ENCODE measurements at places on chromosomes 1 and 21. TPM values are rescaled to one million over a fixed set of nuclear protein-coding genes. Genes with fewer than 3 reads are reported as not detected.

DNA sequence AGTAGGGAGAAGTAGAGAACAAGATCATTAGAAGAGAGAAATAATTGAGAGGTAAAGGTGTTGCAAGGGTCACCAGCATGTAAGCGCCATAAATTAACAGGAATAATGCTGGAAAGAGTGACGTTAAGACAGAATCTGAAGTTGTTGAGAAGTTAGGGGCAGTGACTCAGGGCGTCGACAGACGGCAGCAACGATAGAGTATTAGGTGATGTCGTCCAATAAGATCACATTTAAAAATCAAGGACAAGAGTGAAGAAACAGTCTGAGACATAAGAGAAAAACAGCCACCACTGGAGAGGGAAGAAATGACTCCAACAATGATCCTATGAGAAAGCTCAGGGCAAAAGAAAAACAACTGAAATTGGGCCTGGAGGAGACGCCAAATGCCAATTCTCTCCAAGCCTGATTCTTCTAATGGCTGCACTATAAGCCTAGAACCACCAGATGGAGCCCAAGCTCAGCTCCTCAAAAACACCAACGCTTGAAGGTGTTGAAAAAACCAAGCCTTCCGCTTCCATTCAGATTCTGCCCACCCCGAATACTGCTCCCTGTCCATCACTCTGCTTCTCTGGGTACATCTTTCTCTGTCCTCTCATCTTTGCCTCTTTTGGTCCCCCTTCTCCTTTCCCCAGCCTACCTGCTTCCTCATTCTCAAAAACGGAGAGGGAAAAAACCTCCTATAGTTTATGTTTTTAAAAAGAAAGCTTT lies 70.0 kb downstream of the LUZP1 start:
- peak; percentile 47 for DNase-seq

DNA sequence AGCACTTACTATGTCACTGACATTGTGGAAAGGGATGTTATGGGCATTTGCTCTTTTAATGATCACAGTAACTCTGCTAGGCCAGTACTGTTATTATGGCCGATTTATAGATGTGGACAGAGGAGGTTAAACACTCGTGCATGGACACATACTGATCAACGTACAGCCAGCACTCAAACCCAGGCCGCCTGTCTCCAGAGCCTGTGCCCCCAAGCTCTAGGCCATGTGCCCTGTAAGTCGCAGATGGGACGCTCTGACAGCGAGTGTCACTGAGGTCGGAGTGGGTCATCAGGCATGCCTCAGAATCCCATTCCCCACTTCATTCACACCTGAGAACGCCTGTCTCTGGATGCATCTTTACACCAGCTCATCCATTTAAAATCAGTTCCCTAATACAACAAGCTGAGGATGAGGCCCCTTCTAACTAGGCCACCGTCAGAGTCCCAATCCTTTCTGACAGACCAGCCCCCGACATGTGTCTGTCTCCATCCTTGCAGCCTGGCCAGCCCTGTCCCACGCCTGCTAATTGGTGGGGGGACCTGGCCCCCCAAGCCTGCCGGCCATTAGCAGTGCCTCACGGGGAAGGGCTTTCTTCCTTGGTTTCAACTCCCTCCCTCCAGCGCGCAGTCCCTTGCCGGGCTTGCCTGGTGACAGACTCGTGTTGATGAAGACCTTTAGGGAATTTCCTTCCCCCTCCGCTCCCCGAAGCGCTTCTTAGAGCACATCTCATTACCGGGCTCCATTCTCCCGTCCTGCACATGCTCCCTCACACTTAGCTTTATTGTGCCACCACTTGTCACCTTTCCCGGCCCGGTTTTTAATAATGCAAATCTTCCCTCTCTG lies 436.8 kb downstream of the KIF26B start:
- DNase-seq, result no peak

DNA sequence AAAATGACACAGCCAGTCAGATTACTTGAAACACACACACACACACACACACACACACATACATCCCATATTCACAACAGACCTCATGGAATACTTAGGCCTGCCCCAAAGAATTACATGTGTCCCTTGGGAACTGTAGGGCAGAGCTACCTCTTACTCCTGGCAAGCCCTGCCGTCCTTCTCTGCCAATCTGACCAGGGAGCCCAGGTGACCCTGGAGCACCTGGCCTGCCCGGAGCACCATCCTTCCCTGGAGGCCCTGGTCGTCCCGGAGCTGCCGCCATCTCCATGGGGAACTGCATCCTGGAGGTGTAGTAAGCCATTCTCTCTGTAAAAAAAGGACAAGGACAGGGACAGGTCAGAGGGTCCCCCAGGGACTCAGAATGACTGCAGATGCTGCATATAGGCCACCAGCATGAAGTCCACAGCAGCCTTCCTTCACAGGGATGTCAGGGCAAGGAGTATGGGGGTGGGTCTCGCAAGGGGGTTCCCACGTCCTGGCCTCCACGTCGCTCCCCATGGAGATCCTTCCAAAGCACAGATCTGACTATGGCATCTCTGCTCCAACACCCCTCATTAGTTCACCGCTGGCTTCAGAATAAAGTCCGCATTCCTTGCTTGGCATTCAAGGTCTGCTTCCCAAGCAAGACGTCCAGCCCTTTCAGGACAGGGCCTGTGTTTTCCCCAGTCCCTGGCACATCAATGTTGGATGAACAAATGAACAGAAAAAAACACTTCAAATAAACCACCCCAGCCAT lies 9.2 kb upstream of the PEF1 start:
- no peak for DNase-seq

- DNase-seq, result no peak
Observed at GRCh38 chr1:89980605-89981004, 14.3 kb upstream of the ZNF326 start.

- DNase-seq, result no peak
Observed at GRCh38 chr1:173453982-173454381, 23.2 kb upstream of the PRDX6 start.

The DCDC2B gene
- not detected for total RNA-seq

The LAMC2 gene
- 105 TPM for total RNA-seq

The NBPF6 gene
- 0.94 TPM for total RNA-seq

DNA sequence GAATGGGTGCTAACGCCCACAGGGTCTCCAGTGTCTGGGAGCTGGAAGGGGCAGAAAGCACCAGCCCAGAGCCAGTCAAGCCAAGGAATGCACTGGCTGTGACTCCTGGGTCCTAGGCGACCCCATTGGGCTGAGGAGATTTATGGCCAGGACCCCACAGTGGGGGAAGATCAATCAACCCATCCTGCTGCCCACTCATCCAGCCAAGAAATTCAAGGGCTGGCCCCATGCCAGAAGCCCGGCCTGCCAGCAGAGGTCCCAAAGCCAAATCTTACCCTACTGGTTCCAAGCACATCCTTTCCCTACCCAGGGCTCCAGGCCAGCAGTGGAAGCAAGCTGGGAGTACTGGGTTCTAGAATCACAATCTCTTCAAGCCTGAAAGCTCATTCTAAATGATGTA lies 6.8 kb upstream of the PDZK1IP1 start:
- no peak for DNase-seq

The NPL gene
- 3.0 TPM for total RNA-seq

- no peak for DNase-seq
Observed at GRCh38 chr21:35342440-35342839, 293.3 kb upstream of the RUNX1 start.

DNA sequence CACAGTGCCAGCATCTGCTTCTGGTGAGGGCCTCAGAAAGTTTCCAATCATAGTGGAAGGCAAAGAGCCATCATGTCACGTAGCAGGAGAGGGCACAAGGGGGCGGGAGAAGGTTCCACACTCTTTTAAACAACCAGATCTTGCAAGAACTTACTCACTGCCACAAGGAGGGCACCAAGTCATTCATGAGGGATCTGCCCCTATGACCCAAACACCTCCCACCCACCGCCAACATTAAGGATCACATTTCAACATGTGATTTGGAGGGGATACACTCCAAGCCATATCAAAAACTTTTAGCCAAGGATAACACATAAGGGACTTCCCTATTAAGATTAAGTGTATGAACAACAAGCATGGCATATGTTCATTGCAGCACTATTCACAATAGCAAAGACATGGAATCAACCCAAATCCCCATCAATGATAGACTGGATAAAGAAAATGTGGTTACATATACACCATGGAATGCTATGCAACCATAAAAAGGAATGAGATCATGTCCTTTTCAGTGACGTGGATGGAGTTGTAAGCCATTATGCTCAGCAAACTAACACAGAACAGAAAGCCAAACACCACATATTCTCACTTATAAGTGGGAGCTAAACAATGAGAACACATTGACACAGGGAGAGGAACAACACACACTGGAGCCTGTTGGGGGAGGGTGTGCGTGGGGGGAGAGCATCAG lies 19.9 kb upstream of the SLC35F3 start:
- DNase-seq, result no peak

The ADAMTS1 gene
- 0.26 TPM for total RNA-seq

The DCLRE1B gene
- 10.1 TPM for total RNA-seq

The ZP4 gene
- total RNA-seq, result not detected

DNA sequence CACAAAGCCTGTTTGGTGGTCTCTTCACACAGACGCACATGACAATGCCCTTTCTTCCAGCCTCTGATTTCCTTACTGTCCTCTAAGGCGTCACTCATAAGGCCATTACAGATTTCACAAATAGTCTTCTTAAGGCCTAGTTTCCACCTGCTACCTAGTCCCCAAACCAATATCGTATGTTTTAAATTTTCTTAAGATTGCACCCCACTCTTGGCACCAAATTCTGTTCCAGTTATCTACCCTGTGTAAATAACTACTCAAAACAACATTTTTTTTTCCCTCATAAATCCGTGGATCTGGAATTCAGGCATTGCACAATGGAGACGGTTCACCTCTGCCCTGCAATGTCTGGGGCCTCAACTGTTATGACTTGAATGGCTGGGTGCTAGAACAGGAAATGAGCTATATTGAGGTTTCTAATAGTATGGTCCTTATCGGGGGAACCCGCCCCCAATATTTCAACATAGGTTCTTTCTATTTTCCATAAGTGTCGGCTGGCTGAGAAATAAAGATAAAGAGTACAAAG lies 36.9 kb upstream of the SERTAD4 start:
- DNase-seq, result no peak

DNA sequence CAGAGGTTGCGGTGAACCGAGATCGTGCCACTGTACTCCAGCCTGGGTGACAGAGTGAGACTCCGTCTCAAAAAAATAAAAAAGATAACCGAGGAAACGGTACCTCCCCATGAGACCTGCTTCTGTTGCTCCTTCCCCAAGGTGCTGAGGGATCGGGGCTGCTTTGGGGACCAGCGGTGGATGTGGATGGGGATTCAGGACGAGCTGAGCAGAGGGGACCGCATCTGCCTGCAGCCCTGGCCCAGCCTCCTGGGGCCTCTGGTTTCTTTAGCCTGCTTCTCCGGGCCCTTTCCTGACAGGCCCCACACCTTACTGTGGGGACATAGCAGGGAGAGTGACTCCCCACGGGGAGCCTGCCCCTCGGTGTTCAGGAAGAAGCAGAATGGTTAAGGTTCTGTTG lies 17.1 kb downstream of the SLC66A1 start:
- no peak for DNase-seq

DNA sequence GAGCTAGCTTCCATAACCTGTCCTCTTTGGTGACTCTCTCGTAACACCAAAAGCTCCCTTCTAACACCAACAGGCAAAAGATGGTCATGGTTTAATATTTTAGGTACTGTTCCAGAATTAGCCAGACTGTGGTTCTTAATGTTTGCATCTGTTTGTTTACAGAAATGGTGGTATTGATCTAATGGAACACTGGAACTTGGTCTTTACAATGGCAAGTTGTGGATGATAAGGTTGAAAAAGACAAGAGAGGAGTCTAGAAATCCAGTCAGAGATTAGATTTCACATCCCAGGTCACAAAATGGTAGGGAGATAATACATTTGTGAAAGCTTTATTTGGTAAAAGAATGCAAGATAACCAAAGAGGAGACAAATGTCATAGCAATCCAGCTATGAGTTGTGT lies 293.1 kb downstream of the SMYD3 start:
- no peak for DNase-seq

DNA sequence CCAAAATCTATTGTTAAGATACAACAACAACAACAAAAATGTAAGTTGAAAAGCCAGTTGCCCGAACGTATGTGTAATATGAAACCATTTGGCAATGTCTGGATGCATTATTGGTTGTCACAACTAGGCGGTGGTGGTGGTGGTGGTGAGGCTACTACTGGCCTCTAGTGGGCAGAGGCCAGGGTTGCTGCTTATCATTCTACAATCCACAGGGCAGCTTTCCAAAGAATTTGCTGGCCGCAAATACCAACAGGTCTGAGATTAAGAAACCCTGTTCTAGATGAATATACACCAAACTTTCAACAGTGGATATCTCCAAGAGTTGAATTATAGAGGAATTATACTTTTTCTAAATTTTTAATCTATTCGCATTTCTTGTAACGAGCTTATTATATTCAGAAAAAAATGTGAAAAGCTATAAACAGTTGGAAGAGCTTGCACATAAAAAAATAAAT lies 26.8 kb upstream of the ZNF697 start:
- peak; percentile 92 for DNase-seq

DNA sequence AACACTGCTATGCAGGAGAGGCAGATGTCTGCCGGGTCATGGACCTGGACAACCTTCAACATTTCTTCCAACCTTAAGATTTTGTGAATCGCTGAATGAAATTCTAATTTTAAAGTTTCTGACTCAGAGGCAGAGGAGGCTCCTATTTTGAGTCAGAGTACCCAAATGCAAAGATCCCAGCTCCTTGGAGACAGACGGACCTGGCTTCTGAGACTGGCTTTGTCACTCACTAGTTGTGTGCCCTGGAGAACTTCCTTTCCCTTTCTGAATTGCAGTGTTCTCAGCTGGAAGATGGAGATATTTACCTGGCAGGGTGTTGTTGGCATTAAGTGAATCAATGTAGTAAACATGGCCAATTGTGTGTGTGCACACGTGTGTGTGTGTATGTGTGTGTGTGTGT lies 51.9 kb downstream of the IER5 start:
- DNase-seq, result no peak

DNA sequence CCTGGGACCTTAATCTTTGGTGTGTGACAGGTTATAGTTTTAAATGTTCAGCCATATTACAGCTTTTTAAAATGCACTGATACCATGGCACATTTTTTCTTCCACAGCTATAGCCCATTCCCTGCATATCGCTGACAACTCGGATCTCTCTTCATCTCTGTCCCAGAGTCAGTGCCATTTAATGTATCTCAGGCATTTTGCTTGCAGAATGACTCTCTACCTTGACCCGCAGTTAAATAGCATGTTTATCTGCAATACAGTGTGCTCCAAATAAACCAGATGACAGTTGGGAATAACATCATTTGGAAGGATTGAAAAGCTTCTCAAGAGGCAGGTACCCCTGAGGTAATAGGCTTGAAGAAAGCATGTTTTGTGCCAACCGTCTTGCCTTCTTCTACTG lies 99.8 kb upstream of the USH2A start:
- no peak for DNase-seq

The HSPA6 gene
- 0.28 TPM for total RNA-seq

DNA sequence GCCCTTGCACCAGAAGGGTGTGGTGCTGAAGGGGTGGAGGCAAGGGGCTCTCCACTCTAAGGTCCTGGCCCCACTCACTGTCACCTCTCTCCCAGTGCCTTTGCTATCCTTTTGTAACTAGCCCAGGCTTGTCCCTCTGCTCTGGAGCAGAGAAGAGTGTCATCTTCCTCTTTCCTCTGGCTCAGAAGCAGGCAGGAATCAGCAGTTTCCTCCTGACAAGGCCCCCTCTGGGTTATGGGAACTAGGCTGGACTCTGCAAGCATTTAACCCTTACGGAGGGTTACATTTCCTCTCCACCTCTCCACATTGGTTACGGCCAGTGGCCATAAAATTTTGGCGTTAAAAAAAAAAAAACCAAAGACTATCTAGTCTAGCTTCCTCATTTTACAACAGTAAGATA lies 30.4 kb downstream of the PLXNA2 start:
- DNase-seq, result no peak

- DNase-seq, result no peak
Observed at GRCh38 chr1:29549001-29549400, 312.7 kb downstream of the PTPRU start.

The OXCT2 gene
- total RNA-seq, result 1.6 TPM

The CELA3B gene
- not detected for total RNA-seq
